Fibroblast of lung (primary cell): ENCODE measurements at places on chromosomes 2 and 18.

- DNase-seq = no peak
Measured at GRCh38 chr2:6945087-6945813, 28.0 kb downstream of the RNF144A start.

GRCh38 chr2:60764736-60765534 lies 8.9 kb downstream of the PAPOLG start:
- peak; percentile 32 for DNase-seq

- peak; percentile 2 for DNase-seq
Measured at GRCh38 chr2:239569401-239570090, 168.7 kb upstream of the HDAC4 start.

- DNase-seq = no peak
Measured at GRCh38 chr2:167368371-167368770, 480.1 kb downstream of the XIRP2 start.
